ENCODE measurements at places on chromosomes 12 and 14. TPM values are rescaled to one million over a fixed set of nuclear protein-coding genes. Genes with fewer than 3 reads are reported as not detected.

GRCh38 chr12:10601860-10602259 lies 11.5 kb downstream of the MAGOHB start:
- DNase-seq, result no peak

GRCh38 chr14:68447581-68448251 lies 345.2 kb downstream of the ZFP36L1 start:
- DNase-seq, result no peak

DNA sequence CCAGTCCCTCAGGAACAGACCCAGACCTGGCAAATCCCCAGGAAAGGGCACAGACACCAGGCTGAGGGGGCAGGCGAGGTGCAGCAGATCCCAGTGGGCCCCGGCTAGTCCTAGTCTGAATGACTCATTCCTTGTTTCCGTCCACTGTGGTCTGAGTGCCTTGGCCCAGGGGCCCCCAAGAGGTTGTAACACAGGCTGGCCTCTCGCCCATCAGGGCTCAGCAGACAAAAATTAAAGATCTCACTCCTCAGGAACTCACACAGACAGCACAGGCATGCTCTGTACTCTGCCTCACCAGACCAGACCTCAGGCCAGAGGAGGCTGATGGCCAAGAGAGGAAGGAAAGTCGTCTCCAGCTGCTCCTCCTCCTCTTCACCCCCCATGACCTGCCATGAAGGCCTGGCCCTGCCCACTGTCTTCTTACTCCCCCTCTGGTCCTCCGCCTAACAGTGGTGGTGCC lies 7.7 kb upstream of the LTBP2 start:
- DNase-seq, result no peak

DNA sequence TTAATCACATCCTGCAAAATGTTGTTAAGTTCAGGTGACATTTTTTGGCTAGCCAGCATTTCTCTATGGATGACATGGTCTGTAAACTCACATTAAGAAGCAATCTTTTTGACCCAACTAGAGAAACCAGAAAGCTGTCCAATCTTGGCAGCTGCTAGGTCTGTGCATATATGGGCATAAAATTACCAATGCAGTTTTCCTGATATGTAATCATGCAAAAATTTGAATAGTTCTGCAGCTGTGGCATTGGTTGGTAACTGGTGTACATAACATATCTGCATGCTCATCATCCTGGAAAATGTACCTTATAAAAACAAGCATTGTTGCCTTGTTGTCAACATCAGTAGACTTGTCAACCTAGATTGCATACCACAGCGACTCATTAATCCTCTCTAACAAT lies 620.0 kb upstream of the LRFN5 start:
- DNase-seq, result no peak

DNA sequence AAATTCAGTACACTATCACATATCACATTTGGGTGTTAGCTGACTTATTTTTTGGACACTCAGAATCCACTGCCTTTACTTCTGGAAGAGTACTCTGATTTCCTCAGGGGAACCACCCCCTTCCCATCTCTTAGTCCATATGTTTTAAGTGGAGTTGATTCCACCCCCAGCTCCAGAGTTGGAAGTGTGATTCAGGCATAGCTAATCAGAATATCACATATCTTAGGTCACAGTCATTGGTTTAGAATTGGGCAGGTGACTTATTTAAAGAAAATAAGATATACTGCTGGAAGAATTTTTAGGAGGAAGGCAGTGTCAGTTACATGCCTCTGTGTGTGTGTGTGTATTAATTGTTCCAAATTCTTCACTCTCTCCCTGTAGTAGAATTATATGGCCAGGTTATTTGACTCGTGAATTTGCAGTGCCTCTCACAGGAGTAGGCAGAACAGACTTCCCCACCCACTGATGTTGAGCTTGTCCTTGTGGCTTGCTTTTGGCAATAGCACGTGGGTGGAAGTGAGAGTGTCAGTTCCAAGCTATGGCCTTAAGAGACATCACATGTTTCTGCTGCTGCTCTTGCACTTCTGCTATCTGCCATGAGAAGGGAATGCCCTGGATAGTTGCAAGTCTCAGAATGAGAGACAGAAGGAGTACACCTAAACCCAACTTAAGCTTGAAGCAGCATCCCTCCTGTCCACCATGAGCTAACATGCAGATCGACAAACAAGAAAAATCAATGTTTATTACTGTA lies 6.4 kb upstream of the GAS2L3 start:
- DNase-seq, result no peak

- no peak for DNase-seq
Observed at GRCh38 chr14:72535485-72535884, 358.4 kb downstream of the DPF3 start.

GRCh38 chr14:105887692-105888091 lies 361.3 kb downstream of the TMEM121 start:
- no peak for DNase-seq

- DNase-seq, result no peak
Observed at GRCh38 chr12:120978296-120979219, at the start of gene HNF1A. Gene HNF1A (plus strand): TSS chr12:120978543. CDS start chr12:120978769, 226 bp downstream.

DNA sequence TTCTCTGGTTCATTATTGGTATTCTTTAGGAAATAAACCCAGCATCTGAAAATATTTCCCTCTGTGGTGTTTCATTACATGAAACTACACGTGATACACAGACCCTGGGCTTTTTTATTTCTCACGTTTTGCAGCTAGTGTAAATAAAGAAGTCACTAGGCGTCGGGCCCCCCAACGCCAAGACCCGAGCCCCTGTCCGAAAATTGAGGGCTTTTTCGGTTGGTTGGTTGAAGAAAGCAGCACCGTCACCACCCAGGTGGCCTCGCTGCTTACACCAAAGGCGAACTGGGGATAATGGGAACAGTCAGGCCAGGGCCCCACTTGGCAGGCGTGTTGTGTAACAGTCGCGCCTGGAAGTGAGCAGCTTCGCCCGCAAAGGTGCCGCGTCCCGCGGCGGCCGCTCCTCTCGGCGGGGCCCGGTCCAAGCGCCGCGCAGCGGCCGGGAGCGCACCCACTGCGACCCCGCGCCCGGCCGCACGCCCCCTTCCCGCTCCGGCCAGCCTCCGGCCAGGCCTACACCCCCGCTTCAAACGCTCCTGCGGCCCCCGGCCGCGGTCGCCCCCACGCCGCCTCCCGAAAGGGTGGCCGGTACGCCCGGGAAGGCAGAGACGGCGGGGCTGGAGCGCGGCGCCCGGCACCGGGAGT lies 1.2 kb downstream of the DUSP16 start:
- DNase-seq, result peak; percentile 48

DNA sequence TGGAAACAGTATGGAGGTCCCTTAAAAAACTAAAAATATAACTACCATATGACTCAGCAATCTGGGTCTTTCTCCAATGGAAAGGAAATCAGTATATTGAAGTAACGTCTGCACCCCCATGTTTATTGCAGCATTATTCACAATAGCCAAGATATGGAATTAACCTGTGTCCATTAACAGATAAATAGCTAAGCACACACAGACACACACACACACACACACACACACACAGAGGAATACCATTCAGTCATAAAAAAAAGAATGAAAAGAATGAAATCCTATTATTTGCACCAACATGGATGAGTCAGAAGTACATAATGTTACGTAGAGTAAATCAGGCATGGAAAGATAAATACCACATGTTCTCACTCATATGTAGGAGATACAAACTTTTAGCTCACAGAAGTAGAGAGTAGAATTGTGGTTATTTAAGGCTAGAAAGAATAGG lies 4.7 kb downstream of the KLRK1 start:
- DNase-seq, result no peak

- no peak for DNase-seq
Observed at GRCh38 chr14:73995977-73996378, 23.1 kb downstream of the ENTPD5 start.

GRCh38 chr12:131687346-131688125 lies 23.4 kb upstream of the SFSWAP start:
- DNase-seq, result no peak

DNA sequence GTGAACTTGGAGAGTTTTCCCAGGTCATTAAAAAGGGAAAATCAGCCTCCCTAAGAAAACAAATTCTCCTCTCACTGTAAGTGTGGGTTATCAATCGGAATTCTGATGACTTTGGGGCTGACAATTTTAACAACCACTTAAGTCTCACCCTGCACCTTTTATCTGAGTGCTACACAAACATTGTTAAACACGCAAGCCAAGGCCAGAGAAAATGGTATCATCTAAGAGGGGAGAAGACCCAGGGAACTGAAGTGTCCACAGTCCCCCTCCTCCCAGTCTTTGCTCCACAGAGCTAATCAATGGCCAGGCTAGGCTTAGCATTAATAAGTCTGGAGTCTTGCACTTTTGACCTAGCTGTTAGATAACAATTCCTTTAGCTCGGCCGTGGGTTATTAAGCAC lies 51.7 kb upstream of the TBX5 start:
- no peak for DNase-seq

GRCh38 chr12:104686196-104686595 lies 229.4 kb downstream of the CHST11 start:
- DNase-seq, result no peak

GRCh38 chr12:101076921-101077320 lies 133.1 kb downstream of the SLC5A8 start:
- DNase-seq, result no peak

GRCh38 chr14:96274543-96274942 lies 18.5 kb downstream of the BDKRB1 start:
- DNase-seq, result no peak

DNA sequence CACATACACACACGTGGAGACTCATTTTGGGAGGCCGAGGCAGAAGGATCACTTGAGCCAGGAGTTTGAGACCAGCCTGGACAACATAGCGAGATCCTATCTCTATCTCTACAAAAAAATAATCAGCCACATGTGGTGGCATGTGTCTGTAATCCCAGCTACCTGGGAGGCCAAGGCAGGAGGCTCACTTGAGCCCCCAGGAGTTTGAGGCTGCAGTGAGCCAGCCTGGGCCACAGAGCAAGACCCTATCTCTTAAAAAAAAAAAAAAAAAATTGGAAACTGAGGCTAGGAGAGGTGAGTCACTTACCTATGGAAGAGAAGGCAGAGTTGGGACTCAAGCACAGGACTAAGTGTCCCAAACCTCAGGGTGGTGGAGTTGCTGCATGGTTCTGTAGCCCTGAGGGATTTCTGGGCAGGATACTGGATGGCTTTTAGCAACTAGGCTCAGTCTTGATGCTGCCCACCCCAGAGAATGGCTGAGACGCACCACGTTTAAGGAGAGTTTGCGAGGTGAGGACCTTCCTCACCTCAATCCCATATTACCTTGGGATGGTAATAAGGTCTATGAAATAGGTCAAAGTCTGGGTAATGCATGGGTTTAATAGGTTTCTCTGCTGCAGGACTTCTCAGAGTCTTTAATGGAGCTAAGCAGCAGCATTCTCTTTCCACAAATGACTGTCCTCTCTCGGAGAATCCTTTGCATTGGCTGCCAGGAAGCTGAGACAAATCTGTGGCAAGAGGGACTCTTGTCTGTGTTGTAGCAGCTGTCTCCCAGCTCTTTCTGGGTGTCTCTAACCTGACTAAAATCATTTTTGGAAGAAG lies 35.6 kb downstream of the SH2B3 start:
- DNase-seq, result no peak

DNA sequence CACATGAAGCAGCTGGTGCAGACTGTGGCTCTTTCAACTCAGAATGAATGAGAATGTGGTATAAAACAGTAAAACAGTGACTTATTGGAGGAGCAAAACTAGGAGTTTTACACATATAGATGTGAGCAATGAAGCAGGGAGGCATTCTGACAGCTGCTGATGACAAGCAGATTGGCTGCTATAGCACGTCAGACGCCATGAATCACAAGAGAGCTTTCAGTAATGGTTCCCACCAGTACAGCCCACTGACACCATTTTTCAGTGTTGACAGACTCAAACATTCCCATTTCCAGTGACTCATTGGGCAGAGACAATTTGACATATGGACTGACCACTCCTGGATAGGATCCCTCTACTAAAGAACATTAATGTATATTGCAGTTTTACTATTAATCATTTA lies 24.6 kb upstream of the FSCB start:
- no peak for DNase-seq

- DNase-seq, result peak; percentile 39
Observed at GRCh38 chr12:53231921-53232645, at the start of gene RARG. Gene RARG (minus strand): TSS chr12:53232209. CDS start chr12:53227545, 4,664 bp downstream.

GRCh38 chr12:27014859-27015729 lies 910 bp upstream of the TM7SF3 start:
- no peak for DNase-seq

GRCh38 chr12:128959901-128960300 lies 106.6 kb downstream of the GLT1D1 start:
- DNase-seq, result no peak

GRCh38 chr12:40734276-40734675 lies 42.0 kb downstream of the CNTN1 start:
- DNase-seq, result no peak

GRCh38 chr12:99875081-99875480 lies 109.7 kb downstream of the ANKS1B start:
- DNase-seq, result no peak

DNA sequence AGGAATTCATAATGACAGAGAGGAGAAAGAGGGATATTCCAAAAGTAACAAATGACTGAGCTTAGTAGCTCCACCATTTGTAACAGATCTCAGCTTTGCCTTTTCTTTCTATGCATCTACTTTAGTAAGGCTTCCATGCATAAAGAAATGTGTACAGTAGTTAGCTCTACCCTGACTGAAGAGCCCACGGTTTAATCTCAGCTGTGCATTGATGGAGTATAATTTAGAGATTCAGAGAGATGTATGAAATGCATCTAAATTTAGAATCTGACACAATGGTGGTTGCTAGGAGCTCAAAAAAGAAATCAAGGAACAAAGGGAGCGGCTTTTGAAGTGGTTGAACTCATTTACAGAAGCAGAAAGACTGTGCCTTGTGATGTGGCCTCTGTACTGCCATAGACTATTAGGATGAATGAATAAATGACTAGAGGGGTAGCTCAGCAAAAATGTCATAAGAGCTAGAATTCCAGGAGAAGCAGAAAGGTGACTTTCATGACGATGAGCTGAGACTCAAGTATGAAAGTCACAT lies 838.6 kb downstream of the RPS29 start:
- no peak for DNase-seq

GRCh38 chr14:61379639-61380184 lies 58.3 kb downstream of the PRKCH start:
- DNase-seq, result no peak

BHLHE41 gene
- not detected for total RNA-seq

MEG3 gene
- not detected for total RNA-seq

CLMN gene
- 0.51 TPM for total RNA-seq

TAS2R42 gene
- total RNA-seq, result not detected

DUSP16 gene
- total RNA-seq, result 64.7 TPM

BLOC1S1 gene
- total RNA-seq, result 72.3 TPM

SLC39A9 gene
- total RNA-seq, result 46.7 TPM

CCDC38 gene
- total RNA-seq, result not detected

PGF gene
- 0.34 TPM for total RNA-seq

SVOP gene
- total RNA-seq, result not detected

CCDC88C gene
- total RNA-seq, result 95.3 TPM

Measured in activated T-helper 2 cell treated with anti-CD3 and anti-CD28 coated beads, Interferon-gamma antibody, Interleukin-2, Interleukin-4, amounts not matched to agents 10 μg/mL and 5 μg/mL and 100 μg/mL, durations not matched to agents 14 hours and 24 hours and 36 hours (primary cell).